ENCODE measurements at places on chromosomes 3 and 15.

DNA sequence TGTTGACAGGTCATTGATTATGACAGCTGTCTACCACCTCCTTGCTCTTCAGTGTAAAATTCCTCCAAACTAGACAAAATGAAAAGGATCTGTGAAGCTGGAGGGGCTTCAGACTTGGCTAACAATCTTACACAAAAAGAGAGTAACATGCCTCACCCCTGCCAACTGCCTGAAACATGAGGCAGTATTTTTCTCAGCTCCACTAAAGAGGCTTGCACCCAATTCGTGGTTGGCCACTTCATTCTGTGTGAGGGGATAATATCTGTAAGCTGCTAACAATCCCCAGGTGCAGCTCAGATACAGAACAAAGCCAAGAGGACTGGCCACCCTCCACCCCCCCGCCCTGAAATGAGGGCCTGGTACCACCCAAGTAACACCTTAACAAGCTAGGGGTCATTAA lies 2.8 kb downstream of the MB21D2 start:
- DNase-seq = no peak

DNA sequence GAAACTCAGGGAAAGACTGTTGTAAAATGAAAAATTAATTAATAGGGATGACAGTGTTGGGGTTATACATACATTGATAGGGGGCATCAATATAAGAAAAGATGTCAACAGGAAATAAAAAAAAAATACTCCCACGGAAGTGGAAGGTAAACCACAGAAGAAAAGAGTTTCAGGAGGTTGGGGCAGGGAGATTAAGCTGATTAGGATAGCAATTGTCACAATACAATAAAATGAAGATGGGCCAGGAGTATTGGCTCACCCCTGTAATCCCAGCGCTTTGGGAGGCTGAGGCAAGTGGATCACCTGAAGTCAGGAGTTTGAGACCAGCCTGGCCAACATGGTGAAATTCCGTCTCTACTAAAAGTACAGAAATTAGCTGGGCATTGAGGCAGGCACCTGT lies 536.1 kb downstream of the AGBL1 start:
- DNase-seq = no peak

- no peak for DNase-seq
These were observed 5.7 kb downstream of the GPR160 start for GRCh38 chr3:170043506-170043905.

DNA sequence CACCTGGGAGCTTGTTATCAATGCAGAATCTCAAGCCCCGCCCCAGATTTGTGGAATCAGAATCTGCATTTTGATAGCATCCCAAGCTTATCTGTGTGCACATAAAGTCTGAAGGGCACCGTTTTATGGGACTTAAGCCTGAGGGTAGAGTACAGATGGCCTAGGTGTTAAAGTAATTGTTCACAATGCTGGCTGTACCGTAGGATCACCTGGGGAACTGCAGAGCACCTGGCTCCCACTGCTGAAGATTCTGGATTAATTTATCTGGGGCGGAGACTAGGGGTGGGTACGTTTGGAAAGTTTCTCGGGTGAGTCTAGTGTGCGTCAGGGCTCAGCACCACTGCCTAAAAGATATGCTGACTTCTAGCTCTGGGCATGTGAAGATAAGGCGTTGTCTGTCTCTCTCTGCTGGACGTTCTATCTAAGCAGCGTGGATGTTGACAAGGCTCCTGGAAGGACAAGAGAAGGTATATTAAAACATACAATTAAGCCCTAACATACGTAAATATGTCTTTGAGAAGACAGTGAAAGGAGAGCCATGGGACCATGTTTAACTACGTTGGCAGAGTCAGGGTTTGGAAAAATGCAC lies 63.2 kb upstream of the RASGRP1 start:
- no peak for DNase-seq

DNA sequence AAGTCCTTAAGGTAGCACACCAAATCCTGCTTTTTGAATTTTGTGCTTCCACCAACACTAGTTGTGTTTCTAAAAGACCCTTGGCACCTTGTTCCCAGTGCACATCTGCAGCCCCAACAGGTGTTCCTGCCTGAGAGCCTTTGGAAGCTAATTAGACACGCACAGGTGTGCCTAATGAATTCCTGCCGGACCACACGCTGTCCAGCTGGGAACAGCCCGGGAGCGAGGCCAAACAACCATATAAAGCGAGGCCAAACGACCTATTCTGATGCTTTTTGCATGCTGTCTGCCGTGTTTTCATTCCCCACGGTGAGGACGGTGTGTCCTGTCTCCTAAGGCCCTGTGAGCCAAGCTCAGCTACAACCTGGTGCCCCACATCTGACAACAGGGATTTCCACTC lies 99.5 kb downstream of the ATG7 start:
- no peak for DNase-seq

DNA sequence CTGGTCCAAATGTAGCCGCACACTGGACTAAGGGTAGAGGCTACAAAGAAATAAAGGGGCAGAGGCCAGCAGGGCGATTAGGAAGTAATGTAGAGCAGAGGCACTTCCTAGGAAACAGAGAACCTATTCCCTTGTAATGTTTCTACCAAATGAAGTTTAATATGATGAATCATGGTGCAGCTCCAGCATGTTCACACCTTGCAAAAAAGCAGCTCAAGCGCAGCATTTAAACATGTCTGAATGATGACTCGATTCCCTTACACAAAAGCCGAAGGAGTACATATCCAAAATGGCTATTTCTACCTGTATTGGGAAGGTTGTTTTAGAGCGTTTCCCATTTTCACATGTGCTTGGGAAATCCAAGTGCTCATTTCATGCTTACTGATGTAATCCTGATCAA lies 204.8 kb downstream of the MECOM start:
- no peak for DNase-seq

- DNase-seq = no peak
These were observed 455.7 kb downstream of the FOXP1 start for GRCh38 chr3:71127844-71128243.

DNA sequence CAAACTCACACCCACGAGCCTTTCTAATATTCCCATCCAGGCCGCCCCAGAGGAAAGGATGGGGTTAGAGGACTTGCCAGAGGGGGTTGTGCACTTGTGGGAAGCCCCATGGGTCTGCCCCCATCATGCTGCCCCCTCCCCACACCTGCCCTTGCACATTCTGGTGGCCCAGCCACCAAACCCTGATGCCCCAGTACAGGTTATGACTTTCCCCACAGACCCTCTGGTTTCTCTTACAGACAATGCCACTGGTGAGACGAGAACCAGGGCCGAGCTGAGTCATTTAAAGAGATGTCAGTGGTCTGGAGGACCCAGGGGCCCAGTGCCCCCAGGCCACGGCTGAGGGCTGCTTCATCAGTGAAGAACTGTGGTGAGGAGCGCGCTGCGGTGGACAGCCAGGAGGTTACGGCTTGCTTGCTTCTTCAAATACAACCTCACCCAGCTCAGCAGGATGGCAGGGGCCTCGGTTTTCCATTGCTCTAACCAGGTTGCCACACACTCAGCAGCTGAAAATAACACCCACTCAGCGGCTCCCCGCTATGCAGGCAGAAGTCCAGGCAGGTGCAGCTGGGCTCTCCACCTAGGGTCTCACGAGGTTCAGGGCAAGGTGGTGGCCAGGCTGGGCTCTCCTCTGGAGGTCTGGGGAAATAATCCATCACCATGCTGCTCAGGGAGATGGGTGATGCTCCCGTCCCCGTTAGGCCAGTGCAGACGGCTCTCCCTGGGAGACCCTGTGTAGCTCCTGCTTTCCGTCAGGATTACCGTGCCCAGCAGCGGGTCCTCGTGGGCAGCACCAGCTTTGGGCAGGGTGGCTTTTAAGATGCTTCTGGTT lies 13.8 kb upstream of the SNRPA1 start:
- DNase-seq = no peak

GRCh38 chr3:150082898-150083654 lies 112.4 kb upstream of the PFN2 start:
- no peak for DNase-seq

DNA sequence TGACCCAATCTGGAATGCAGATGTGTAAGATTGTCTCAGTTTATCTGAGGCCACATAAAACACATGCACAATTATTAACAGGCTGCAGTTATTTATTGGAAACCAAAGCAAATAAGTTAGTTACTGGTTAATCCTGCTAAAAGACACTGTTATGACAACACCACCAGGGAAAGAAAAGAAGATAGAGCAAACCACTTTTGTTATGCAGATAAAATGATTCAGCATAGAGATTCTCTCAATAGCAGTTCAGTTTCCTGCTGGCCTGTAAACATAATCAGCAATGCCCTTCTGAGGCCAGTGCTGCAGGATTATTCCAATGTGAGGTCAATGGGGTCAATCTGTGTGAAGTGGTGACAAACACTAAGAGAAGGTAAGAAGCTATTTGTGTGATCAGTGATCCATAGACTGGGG lies 244.4 kb downstream of the ZBTB20 start:
- no peak for DNase-seq
